NT2/D1 (cell line): ENCODE measurements at places on chromosomes 5 and 9.

GRCh38 chr9:133823189-133824105 is 85.3 kb upstream of the SARDH start:
- DNase-seq: no peak

GRCh38 chr5:136200761-136201160 is 7.8 kb upstream of the SMIM32 start:
- DNase-seq: no peak

DNA sequence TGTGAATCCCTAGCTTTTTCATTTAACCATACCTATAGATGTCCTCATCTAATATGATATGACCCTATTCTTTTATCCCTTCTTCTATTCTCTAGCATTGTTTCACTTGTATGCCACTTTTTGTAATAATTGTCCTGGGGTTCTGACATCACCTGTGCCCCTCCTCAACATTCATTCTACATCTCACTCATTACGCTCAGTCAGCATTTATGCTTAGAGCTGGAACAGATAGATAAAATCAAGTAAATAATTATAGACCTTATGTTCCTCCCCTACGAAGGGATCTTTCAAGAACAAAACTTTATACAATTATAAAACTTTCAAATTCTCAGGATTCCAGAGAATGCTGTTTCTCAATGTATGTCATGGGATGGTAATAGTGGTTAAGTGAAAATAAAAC is 18.0 kb downstream of the GABRA6 start:
- no peak for DNase-seq

DNA sequence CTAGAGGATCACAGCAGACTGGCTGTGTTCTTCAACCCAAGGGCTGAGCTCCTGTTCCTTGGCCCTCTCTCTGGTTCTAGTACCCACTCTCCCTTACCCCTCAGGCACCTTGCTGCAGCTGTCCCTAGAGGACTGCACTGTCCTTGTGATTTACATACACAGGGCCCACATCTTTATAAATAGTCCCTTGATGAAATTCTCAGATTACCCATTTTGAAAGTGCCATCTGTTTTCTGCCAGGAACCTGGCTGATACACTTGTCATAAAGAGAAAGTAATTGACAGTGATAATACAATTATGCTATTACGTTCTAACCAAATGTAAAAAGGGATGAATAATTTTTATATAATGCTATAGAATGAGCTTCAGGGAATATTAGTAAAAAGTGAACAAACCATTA is 16.5 kb upstream of the SPARC start:
- no peak for DNase-seq

DNA sequence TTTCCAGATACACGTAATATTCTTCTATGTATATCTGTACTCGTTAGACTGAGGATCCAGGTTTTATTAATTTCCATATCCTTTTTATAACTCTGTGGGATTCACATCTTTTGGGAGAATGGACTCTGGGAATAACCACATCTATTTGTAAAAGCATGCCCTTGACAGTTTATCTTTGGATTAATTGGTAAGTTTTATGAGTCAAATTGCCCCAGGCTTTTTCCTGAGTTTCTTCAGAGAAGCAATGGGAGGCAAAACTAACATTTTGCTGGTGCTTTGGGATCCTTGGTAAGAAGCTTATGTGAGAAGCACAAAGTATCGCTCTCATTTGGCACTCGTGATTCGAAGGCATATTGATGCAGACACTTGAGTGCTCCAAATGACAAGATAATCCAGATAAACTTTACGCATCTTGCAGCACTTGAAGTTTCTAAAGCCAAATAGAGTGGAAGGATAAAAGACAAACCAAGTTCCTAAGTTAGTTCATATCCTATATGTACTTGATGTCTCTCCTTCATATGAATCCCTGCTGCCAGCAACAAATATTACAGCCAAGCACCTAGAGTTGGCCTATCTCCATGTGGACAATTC is 324.7 kb downstream of the TLE4 start:
- DNase-seq: no peak

DNA sequence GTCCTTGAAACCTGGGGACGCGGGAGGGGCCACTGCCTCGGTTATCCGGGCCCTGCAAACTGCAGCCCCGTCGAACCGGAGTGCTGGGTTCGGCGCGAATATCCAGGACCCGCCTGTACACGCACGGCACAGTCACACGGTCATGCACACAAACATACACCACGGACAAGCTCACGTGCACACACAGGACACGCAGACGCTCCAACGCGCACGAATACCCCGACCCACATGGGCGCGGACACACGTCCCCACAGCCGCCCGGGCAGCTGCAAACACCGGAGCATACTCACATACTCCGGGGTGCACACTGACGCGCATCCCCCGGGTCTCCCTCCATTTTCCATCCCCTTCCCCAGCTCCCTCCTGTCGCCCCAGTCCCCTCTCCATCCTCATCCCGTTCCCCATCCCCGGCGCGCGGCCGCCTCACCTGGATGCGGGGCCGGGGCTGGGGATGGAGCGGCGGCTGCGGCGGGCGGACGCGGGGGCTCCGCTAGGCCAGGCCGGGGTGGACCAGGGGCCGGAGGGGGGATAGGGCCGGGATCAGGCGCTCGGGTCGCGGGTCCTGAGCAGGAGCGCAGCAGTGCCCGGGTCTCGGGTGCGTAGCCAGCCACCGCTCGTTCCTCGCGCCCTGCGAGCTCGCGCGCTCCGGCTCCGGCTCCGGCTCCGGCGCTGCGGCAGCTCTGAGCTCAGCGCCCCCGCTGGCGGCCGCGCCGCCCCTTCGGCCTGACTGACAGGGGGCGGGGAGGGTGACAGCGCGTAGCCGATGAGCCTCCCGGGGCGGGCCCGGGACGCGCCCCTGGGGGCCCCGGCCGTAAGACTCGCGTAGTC is at the start of the genes EIF4E1B and SNCB:
TSS of gene EIF4E1B (plus strand) at position 823 of the 828 bp plus-strand sequence. CDS start 12,113 bp downstream, outside the sequence.
TSS of gene SNCB (minus strand) at position 682 of the 828 bp plus-strand sequence. CDS start 880 bp downstream, outside the sequence.
- no peak for DNase-seq

- DNase-seq: no peak
Measured at GRCh38 chr5:149561848-149562247, 10.6 kb upstream of the CSNK1A1 start.

DNA sequence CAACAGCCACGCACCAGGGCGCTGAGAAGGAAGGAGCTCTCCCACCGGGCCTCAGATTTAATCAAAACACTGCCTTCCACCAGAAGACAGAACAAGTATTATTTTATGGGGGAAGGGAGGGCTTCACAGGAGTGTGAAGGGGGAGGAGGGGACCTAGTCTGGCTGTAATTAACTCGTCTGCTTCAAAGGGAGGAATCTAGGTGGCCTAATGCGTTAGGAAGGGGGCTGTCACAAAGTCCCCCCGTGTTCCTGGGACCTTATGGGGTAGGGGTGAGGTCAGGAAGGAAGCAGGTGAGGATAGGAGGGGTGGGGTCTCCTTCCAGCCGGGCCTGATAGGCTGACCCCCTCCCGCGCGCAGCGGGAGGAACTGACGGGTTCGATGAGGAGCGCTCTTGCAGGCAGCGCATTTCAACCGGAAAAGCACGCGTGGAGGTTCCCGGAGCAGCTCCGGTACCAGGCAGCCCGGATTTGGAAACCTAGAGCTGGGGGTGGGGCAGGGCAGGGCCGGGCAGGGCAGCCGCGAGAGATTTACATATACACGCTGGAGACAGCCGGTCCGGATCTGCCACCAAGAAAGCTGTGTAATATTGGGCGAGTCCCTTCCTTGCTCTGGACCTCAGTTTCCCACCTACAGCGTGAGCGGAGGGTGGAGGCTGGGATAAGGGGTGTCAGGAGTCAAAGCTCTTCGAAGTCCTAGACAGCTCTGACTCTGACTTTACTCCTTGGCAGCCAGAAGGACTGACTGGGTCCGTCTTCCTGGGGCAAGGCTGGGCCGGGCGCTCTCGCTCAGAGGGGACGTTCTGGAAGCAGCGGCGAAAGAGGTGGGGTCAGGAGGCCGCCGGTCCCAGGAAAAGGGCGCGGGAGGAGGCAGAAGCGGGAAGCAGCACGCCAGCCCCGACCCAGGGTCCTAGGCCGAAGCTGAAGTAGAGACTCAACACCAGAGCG is 1.8 kb downstream of the SHB start:
- DNase-seq: no peak

- no peak for DNase-seq
Measured at GRCh38 chr5:75567710-75568109, 43.5 kb upstream of the ANKDD1B start.

DNA sequence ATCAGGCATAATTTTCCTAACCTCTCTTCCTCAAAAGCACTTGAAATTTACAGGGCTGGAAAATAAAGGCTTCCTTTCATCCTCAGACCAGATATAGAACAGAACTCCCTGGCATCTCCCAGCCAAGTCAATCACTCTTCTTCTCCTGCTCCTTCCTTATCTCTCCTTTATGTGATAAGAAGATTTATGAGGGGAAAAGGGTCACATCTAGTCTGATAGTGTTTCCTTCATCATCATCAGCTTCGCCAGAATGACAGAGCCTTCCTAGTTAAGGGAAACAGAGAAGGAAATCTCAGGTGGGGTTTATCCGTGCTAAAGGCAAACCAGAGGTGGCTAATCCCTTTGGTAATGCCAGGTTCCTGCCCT is 36.2 kb downstream of the LIX1 start:
- no peak for DNase-seq

DNA sequence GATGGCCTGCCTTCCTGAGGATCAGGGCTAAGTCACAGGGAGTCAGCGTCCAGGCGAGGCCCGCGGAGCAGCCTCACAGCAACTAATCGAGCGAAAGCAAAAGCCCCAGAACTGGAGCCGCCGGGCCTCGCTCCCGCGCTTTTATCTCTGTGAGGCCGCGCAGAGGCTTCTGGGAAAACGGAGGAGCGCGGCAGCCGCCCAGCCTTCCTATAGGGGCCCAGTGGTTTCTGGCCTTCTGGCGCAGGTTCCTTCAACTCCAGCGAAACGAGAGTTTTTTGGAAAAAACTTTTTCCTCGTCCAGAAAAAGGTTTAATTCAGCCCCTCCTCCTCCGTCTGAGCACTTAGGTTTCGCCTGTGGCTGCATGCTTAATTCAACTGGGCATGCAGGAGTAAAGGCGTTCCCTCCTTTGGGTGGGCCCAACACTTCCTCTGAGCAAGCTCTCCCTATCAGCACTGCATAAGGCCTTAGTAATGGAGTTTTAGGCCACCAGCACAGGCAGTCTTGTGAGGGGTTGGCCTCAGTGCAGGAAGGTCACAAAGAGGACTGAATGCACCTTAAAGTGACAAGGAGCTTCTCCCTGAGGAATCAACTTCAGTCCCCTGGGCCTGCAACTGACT is at the start of gene MEIKIN:
TSS of gene MEIKIN (minus strand) at position 113 of the 618 bp plus-strand sequence. CDS start 158 bp downstream, outside the sequence.
- no peak for DNase-seq

DNA sequence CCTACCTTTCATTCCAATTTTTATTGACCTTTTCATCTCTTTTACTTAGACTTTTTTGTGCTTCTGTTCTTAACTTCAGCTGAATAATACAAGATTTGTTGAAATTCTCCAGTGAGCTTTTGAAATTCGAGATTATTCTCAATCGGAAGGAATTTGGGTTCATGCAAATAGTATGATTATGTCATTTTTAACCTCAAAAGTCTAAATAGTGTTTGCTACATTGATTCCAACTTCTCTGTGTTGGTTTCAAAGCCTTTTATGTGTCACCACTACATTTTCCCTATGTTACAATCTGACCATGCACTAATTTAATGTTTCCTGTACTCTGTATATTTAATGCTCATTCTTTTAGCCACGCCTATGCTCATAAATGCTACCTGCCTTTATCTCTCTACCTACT is 44.1 kb downstream of the VPS13A start:
- no peak for DNase-seq

- DNase-seq: no peak
Measured at GRCh38 chr5:160466889-160467554, 45.4 kb downstream of the PTTG1 start.

GRCh38 chr5:170427672-170428236 is 38.6 kb upstream of the KCNMB1 start:
- no peak for DNase-seq

GRCh38 chr9:72809586-72809985 is 143.3 kb downstream of the ALDH1A1 start:
- DNase-seq: no peak

- peak; percentile 82 for DNase-seq
Measured at GRCh38 chr9:121289026-121289771, 21.2 kb downstream of the GSN start.

DNA sequence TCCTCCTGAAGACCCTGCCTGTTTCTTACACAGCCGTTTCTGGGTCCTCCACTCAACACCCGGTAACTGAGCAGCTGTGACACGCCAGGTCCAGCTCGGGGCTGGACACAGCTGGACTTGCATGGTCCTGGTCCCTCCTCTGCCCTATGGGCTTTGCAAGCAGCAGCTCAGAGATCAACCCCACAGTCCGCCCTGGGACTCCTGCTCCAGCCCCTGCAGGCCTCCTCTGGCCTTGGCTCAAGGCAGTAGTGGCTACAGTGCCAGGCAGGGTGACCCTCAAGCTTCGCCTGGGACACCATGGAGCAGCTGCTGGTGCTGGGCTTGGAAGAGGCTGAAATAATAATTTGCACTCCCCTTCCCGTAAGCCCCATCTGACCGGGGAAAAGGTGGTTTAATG is 66.1 kb upstream of the OLFM1 start:
- no peak for DNase-seq

- no peak for DNase-seq
Measured at GRCh38 chr5:10077791-10078545, 171.7 kb downstream of the ATPSCKMT start.

DNA sequence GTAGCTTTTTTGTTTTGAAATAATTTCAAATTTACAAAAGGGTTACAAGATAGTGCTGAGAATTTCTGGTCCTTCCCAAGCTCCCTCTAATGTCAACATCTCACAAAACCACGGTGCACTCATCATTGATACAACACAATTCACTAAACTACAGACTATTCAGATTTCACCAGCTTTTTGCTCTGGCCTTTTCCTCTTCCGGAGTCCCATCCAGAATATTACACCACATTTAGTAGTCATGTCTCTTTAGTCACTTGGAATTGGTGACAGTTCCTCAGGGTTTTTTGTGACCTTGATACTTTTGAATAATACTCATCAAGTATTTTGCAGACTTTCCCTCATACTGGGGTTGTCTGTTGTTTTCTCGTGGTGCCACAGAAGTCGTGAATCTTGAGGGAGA is 484.0 kb downstream of the GADD45G start:
- DNase-seq: no peak

GRCh38 chr9:86892576-86892975 is 54.7 kb downstream of the GAS1 start:
- no peak for DNase-seq

DNA sequence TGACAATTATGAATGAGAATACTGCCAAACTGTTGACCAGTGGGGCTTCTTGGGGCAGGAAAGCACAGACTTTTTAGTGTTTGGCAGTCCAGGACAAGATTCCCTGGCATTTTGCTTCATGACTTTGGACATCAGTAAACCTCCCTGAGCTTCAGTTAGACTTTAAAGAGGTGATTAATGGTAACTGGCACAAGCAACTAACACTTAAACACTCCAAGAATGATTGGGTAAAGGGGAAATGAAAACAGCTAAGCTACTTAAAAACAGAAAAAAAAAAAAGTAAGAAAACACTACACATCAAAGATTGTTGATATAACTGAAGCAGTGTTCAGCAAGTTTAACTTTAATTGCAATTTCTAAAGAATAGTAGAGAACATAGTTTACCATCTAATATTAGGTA is 13.4 kb downstream of the PAIP1 start:
- DNase-seq: no peak

GRCh38 chr9:9186086-9186485 is 1386.5 kb upstream of the DMAC1 start:
- no peak for DNase-seq
